ENCODE measurements at places on chromosomes 3 and 15.

DNA sequence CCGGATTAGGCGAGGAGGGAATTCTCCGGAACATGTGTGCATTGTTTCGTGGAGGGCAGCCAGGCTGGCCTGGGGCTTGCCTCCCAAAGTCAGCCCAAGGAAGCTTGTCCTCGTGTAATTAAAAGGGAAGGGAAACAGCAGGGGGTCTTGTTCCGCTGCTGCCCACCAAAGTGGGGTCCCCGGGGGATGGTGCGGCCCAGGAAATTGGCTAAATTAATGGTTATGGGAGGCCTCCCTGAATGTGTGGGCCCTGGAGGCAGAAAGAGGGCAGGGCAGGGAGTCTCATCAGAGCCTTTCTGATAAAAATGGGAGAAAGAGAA is 118.1 kb downstream of the OPA1 start:
- DNase-seq = no peak

- no peak for DNase-seq
These were observed 632.2 kb downstream of the MAGI1 start for GRCh38 chr3:65406470-65406869.

- DNase-seq = peak; percentile 67
These were observed 1.3 kb upstream of the RFX7 start for GRCh38 chr15:56244811-56245576.

GRCh38 chr3:10428406-10429091 is 76.8 kb downstream of the ATP2B2 start:
- no peak for DNase-seq

GRCh38 chr15:96341513-96342405 is 11.3 kb downstream of the NR2F2 start:
- DNase-seq = no peak

Data from NCI-H1694 (cell line).